ENCODE measurements at places on chromosomes 3 and 15. TPM values are rescaled to one million over a fixed set of nuclear protein-coding genes. Genes with fewer than 3 reads are reported as not detected.

DNA sequence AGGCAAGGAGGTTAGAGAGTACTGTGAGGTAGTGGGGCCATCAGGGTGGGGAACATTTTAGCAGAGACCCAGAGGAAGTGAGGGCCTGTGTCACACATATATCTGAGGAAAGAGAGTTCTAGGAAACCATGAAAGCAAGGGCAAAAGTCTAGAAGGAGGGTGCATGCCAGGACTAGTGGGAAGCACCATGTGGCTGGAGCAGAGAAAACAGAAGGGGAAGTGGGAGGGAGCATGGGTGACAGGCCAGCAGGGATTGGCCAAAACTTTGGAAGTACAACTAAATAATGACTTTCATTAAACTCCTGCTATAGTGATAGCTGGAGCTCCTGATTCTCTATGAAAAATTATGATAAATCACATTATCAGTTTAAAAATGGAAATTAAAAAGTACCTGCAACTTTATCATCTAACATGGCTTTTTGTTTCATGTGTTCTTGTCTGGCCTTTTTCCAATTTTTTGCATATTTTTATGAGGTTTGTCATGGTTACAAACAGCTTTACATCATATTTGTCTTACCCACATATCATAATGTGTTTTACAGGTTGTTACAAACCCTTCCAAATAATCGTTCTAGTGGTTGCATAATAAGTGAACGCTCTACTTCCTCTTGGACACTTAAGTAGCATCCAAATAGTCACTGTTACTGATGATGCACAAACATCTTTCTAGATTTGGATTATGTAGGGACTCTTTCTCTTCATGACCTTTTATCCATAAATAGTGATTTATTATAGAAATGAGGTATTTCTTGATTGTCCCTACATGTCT, 168.3 kb downstream of the NEK10 start:
- no peak overlapping the region for H3K27ac ChIP-seq
- H3K4me3 ChIP-seq, result no peak overlapping the region
- no peaks in the 10 kb centered on the region for H3K36me3 ChIP-seq
- no peaks in the 10 kb centered on the region for H3K4me1 ChIP-seq

DNA sequence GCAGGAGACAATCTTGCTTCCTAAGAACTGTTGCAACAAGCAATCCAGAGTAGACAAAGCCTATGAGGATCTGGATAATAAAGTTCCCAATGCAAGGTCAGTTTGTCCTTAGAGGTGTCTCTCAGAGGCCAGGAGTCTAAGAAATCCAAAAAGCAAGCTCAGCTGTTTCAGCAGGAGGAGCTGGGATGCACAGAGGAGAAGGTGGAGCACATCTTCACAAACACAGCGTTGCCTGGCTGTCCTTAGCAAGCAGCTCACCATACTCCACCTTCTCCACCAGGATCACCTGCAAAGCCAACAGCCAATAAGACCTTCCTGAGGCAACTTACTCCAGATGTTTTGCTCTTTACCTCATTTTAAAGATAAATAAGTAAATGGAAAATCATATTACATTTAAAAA, 365 bp downstream of the ZBED2 start:
- no peaks in the 10 kb centered on the region for H3K27me3 ChIP-seq
- H3K36me3 ChIP-seq, result peaks cover 69% of the 10 kb centered on the region
- peak overlapping the region; percentile 97 for H3K4me3 ChIP-seq
- DNase-seq, result no peak
- peaks cover 65% of the 10 kb centered on the region for H3K4me1 ChIP-seq

Gene DNAH12
- not detected for total RNA-seq

DNA sequence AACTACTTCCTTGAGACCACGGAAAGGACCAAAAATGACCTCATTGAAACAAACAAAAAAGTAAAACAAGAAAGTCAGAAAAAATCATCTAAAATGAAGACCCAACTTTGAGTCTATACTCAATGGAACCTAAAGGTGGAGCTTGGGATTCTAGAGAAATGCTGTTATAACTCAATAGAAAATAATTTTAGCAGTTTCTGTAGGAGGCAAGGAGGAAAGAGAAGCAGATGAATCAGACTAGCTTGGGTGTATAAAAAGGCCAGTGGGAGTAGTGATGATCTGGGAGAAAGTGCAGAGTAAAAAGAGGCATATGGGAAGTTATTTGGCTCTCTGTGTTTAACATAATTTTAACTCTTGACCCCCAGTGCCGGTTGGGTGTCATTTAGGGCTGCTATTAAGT, 94.4 kb downstream of the TMCO5A start:
- H3K27me3 ChIP-seq, result peaks cover 7% of the 10 kb centered on the region
- H3K27ac ChIP-seq, result no peak overlapping the region
- no peak for DNase-seq
- no peaks in the 10 kb centered on the region for H3K36me3 ChIP-seq
- no peaks in the 10 kb centered on the region for H3K4me1 ChIP-seq
- H3K4me3 ChIP-seq, result no peak overlapping the region

- H3K4me3 ChIP-seq, result no peak overlapping the region
- H3K27ac ChIP-seq, result no peak overlapping the region
- H3K4me1 ChIP-seq, result no peaks in the 10 kb centered on the region
- peaks cover 2% of the 10 kb centered on the region for H3K27me3 ChIP-seq
- H3K36me3 ChIP-seq, result peaks cover 2% of the 10 kb centered on the region
These were observed 77.9 kb upstream of the OXTR start for GRCh38 chr3:8847317-8847716.

GRCh38 chr15:40087068-40087810, 21.4 kb downstream of the BMF start:
- H3K36me3 ChIP-seq, result peaks cover 13% of the 10 kb centered on the region
- no peak for DNase-seq
- H3K27me3 ChIP-seq, result peaks cover 17% of the 10 kb centered on the region
- H3K4me1 ChIP-seq, result peaks cover 24% of the 10 kb centered on the region

DNA sequence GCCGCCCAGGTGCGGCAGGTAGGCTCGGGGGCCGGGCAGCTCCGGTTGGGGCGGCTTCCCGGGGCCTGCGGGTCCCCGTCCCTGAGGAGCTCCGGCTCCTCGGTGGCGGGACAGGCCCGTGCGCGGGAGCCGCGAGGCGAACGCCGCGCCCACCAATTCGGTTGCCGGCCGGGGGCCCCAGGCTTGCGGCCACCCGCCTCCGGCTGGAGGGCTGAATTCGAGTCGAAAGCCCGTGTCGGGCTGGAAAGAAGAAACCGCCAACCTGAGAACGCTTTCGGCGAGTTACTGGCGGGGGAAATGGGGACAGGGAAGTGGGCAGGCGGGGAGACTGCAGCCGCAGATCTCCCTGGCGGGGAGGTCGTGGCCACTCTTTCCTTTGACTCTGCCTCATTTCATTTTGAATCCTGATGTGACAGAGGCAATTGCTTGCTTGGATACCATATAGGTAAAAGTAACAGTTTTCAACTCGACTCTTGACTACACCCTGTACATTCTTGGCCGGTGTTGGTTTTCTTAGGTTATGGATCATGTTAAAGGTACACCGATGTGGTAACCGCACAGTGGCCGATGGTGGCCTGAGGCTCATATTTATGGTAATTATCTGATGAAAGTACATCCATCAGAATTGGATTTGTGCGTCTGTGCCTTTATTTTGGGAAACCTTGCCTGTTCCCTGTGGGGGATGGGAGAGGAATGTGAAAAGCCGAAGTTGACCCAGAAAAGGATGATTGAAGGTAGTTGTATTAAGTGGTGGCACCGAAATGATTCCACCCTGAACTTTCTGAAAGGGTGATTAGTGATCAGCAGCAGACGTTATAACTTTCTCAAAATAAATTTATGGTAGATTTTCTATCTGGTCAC, 1.7 kb downstream of the B3GNT5 start:
- H3K27me3 ChIP-seq, result peaks cover 10% of the 10 kb centered on the region
- peaks cover 22% of the 10 kb centered on the region for H3K4me1 ChIP-seq
- H3K27ac ChIP-seq, result peak overlapping the region; percentile 67
- DNase-seq, result peak; percentile 5

GRCh38 chr3:138289260-138289659, 40.4 kb downstream of the NME9 start:
- H3K27ac ChIP-seq, result no peak overlapping the region
- no peaks in the 10 kb centered on the region for H3K27me3 ChIP-seq
- H3K4me1 ChIP-seq, result peaks cover 6% of the 10 kb centered on the region
- no peak for DNase-seq
- peaks cover 42% of the 10 kb centered on the region for H3K36me3 ChIP-seq

- H3K4me3 ChIP-seq, result no peak overlapping the region
- H3K4me1 ChIP-seq, result no peaks in the 10 kb centered on the region
- no peak for DNase-seq
- no peaks in the 10 kb centered on the region for H3K36me3 ChIP-seq
- no peak overlapping the region for H3K27ac ChIP-seq
These were observed 852.8 kb downstream of the AGBL1 start for GRCh38 chr15:86932456-86932855.

DNA sequence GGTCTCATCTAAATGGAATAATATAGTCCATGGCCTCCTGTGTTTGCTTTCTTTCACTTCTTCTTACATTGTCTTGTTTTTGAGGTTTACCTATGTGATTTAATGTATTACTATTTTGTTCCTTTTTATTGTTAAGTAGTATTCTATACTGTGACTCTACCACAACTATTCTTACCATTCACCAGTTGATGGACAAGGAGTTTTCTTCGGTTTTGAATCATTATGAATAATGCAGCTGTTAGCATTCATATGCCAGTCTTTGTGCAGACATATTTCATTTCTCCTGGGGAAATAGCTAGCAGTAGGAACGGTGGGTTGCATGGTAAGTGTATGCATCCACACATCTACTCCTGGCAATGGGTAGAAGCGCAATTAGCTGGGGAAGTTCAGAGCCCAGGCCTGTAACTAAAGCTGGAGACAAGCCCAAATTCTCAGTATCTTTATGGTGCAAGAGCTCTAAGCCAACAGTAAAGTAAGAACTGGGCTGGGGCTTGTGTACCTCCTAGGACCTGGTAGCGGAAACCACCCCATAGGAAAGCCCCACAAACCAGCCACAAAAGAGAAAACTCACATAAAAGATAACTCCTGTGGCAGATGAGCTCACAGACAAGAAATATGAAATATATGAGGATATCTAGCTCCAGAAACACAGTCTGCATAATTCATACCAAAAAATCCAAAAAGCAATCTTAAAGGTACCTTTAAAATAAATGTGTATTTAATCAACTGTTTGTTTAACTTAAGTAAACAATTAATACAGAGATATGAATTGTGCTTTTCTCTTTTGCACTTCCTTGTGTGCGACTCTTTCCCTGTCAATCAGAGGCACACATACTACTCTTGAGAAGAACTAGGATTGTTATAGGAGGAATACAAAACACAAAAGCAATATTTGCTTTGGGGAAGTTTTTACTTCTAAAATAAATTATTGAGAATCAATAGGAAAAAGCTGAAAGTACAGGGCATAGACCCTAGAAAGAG, 2.7 kb upstream of the CSTA start:
- DNase-seq, result peak; percentile 60
- peaks cover 4% of the 10 kb centered on the region for H3K36me3 ChIP-seq
- peak overlapping the region; percentile 57 for H3K27ac ChIP-seq

Gene TFRC
- total RNA-seq, result 791 TPM

DNA sequence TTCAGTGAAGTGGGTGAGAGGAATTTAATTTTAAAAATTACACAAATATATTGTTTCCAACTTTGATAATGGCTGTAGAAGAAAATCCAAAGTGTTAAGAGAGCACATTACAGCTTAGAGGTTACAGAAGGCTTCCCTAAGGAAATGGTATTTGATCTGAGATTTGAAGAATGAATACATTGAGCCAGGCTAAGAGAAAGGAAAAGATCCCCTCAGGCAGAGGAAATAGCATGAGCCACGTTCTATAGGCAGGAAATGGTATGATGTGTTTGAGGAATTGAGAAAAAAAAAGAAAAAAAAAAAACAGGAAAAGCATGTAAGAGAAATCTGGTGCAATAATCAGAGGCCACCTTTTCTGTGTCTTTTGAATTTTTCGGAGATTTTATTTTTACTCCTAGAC, 48.6 kb downstream of the UNC13C start:
- H3K4me3 ChIP-seq, result no peak overlapping the region
- H3K36me3 ChIP-seq, result no peaks in the 10 kb centered on the region
- no peaks in the 10 kb centered on the region for H3K27me3 ChIP-seq
- no peak overlapping the region for H3K27ac ChIP-seq

- peak overlapping the region; percentile 97 for H3K4me3 ChIP-seq
- peak overlapping the region; percentile 56 for H3K27ac ChIP-seq
- H3K36me3 ChIP-seq, result peaks cover 76% of the 10 kb centered on the region
- no peak for DNase-seq
- no peaks in the 10 kb centered on the region for H3K27me3 ChIP-seq
- H3K4me1 ChIP-seq, result peaks cover 90% of the 10 kb centered on the region
These were observed 5.8 kb downstream of the TRA2B start for GRCh38 chr3:185931777-185932612.

DNA sequence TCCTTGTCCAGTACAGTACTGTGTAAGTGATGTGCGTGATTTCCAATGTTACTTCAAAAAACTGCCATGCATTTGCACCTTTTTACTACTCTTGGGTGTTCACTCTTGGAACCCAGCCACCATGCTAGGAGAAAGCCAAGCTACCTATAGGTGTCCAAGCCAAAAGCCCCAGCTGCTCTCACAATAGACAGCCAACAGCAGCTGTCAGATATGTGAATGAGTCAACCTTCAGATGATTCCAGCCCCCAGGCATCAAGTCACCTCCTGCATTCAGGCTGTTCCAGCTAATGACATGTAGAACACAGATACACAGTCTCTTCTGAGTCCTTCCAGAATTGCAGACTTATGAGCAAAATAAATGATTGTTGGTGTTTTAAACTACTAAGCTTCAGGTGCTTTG, 417.7 kb upstream of the TGFBR2 start:
- H3K27me3 ChIP-seq, result peaks cover 20% of the 10 kb centered on the region
- no peak overlapping the region for H3K27ac ChIP-seq
- DNase-seq, result no peak
- no peaks in the 10 kb centered on the region for H3K4me1 ChIP-seq
- H3K36me3 ChIP-seq, result no peaks in the 10 kb centered on the region

DNA sequence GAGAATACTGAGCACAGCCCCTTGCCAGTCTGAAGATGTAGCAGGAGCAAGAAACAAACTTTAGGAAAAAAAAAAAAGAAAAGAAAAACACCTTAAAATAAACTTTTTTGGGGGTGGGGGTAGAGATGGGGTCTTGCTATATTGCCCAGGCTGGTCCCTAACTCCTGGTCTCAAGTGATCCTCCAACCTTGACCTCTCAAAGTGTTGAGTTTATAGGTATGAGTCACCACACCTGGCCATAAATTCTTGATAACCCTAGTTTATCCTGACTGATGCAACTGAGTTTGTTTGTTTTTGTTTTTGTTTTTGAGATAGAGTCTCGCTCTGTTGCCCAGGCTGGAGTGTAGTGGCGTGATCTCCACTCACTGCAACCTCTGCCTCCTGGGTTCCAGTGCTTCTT, 28.4 kb downstream of the GXYLT2 start:
- H3K27ac ChIP-seq, result no peak overlapping the region
- no peak for DNase-seq
- H3K4me3 ChIP-seq, result no peak overlapping the region
- H3K36me3 ChIP-seq, result no peaks in the 10 kb centered on the region

DNA sequence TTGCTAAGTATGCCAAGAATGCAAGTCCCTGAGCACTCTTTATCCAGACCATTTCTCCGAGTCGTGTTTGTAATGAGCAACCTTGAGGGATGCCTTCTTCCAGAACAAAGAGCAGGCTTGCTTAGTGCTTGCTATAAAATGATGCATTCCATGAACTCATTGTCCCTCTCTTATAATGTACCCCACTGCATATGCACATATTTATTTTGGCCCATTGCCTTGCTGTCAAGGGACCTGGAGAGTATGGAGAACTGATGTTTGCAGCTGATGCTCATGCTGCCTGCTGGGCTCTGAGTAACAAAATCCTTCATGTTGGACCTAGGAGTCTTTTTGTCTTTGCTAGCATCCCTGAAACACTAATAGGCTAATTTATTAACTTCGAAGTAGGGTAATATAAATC, 97.8 kb upstream of the AADACL2 start:
- no peak overlapping the region for H3K4me3 ChIP-seq
- no peaks in the 10 kb centered on the region for H3K4me1 ChIP-seq
- no peaks in the 10 kb centered on the region for H3K27me3 ChIP-seq
- DNase-seq, result no peak
- H3K27ac ChIP-seq, result no peak overlapping the region

GRCh38 chr3:134079111-134079547, 49.4 kb upstream of the SLCO2A1 start:
- peaks cover 2% of the 10 kb centered on the region for H3K27me3 ChIP-seq
- H3K4me3 ChIP-seq, result no peak overlapping the region
- H3K36me3 ChIP-seq, result no peaks in the 10 kb centered on the region
